ENCODE measurements at places on chromosomes 7 and 10.

- DNase-seq: no peak
Measured at GRCh38 chr7:27172315-27172774, 1.8 kb downstream of the HOXA10 start.

GRCh38 chr7:19489162-19489820, 219.5 kb downstream of the POLR1F start:
- DNase-seq: no peak

DNA sequence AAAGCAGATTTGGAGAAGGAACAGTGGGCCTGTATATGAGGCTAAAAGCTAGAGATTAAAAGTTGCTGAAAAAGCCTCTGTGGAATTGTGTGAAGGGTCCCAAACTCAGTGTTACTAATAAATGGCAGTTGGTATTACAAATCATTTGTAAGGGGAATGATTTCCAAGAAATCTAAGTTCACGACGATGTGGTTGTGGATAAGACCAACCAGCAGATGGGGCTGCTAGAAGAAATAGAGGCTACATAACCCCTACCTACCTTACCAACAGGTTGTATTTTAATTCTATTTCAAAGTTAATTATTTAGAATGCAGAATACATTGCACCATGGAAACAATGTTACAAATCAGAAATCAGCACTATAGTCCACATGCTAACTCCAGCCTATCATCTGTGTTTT, 377.1 kb downstream of the HPSE2 start:
- no peak for DNase-seq

- no peak for DNase-seq
Measured at GRCh38 chr10:80480852-80481251, 26.7 kb downstream of the TSPAN14 start.

DNA sequence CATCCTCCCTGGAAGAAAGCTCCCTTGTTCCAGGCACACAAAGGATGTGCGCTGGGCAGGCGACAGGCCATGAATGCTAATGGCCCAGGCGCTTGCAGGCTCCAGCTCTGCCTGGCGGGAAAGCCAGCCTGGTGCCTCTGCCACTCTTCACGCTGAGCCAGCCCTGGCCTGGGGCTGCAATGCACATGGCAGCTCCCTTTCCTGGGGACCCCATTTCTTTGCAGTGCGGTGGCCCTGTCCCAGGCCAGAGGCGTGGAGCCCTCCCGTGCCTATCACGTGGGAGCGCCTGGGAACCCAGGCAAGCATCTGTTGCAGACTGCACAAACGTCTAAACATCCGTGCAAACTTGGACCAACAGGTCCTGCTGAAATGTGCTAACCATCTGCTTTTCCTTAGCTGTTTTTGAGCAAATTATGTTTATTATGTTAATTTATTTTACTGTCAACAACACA, 152.1 kb upstream of the LYZL2 start:
- DNase-seq: no peak

DNA sequence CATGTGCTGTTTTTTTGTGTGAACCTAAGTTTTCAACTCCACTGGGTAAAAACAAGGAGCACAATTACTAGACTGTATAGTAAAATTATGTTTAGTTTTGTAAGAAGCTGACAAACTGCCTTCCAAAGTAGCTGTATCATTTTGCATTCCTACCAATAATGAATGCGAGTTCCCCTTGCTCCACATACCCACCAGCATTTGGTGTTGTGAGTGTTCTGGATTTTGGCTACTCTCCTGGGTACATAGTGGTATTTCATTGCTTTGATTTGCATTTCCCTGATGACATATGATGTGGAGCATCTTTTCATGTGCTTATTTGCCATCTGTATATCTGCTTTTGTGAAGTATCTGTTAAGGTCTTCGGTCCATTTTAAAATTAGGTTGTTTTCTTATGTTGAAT, 178.2 kb downstream of the HIBADH start:
- no peak for DNase-seq

DNA sequence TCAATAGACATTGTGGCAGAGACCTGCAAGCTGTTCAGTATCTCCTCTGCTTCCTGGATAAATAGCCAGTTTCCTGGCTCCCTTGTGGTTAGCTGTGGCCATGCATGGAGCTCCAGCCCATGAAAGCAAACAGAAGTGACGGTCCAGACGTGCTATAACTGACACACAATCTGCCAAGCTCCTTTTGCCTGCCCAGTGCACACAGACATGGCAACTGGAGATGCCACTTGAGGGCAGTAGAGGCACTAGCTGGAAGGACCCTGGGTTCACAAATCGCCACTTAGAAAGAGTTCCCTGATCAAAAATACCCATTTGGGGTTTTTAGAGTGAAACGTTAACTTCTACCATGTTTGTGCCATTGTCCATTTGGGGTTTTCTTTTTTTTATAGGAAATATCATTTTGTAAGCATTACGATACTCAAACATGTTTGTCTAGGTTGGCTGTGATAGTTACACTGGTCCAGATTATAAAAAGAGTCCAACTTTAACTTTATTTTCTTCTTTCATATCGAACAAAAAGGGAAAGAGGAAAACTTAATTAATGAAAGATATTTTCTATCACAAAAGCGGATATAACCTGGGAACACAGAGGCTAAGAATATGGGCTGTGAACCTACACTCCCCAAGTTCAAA, 31.3 kb downstream of the KIN start:
- DNase-seq: no peak

DNA sequence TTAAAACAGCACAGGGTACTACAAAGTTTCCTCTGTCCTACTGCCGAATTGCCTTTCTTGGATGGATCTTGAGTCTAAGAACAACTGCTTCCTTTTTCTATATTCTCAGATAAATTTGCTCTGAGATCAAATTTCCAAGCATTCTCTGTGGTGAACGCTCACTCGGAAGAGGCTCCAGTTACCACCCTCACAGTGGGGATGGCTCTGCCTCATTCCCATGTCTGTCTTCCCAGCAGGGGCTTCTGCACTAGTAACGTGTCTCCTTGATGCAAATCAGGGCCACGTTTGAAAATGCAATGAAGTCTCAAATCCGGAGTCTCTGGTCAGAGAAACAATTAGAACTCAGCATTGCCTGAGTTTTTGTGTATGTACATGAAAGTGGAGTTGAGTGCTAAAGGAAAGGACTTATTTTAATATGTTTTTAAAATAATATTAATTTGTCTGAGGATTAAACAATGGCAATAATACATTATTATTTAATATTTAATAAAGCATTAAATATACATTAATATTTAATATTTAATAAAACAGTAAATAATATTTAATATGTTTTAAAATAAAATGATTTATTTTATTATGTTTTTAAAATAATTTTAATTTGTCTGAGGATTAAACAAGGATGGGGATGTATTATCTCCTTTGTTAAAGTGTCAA, 61.8 kb downstream of the INHBA start:
- no peak for DNase-seq

DNA sequence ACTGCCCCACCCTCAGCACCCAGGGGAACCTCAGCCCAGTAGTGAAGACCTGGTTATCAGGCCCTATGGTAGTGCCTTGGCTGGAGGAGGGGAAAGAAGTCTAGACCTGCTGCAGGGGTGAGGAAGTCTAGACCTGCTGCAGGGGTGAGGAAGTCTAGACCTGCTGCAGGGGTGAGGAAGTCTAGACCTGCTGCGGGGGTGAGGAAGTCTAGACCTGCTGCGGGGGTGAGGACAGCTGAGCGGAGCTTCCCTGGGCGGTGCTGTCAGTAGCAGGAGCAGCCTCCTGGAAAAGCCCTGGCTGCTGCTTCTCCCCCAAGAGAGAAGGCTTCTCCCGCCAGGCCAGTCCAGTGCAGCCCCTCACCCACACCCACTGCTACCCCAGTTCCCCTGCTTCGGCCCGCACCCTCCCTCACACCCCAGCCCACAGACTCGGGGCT, 6.3 kb downstream of the NOS3 start:
- no peak for DNase-seq

GRCh38 chr7:98375664-98376063, 25.2 kb downstream of the BAIAP2L1 start:
- no peak for DNase-seq

- no peak for DNase-seq
Measured at GRCh38 chr10:92150823-92151222, 140.1 kb downstream of the CPEB3 start.

DNA sequence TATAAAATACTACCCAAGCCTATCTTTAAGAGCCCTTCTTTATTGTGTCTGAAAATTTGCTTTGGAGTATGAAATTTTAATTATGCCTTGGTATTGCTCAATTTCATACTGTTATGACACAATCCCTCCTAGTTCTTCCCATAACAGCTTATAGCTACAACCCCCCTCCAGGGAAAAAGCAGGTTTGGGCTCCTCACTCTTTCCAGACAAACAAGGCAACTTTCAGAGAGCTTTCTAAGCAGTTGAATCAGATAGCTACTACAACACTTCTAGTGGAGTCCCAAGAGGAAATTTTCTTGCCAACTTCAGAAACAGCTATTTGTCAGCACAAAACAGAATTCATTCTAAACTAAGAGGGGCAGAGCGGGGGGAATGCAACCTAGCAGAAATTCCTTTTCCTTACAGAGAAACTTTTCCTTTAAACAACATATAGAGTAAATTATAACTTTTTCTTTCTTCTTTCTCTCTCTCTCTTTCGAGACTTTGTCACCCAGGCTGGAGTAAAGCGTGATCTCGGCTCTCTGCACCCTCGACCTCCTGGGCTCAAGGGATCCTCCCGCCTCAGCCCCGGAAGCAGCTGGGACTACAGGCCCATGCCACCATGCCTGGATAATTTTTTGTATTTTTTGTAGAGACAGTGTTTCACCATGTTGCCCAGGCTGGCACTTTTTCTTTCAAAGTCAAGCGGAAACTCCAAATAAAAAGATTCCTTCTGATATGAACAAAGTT, 26.0 kb upstream of the JMJD1C start:
- DNase-seq: no peak

DNA sequence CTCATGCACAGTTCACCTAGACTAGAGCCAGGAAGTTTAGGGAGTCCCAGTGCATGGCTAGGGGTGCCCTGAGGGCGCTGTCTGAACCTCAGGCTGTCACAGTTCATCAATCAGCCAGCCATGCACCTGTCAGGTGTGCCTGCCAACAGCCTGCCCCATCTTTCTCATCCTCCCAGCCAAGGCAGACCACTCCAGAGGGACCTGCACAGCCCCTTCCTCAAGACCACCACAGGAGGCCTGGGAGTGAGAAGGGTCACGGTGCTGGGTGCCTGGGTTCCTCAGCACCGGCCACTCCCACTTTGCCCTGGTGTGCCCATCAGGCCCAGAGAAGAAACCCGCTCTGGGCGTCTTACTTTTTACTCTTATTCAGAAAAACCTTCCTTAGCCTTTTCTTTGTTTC, 8.4 kb downstream of the ATP6V1F start:
- DNase-seq: no peak

GRCh38 chr10:125911990-125912389, 15.6 kb downstream of the FANK1 start:
- DNase-seq: no peak

DNA sequence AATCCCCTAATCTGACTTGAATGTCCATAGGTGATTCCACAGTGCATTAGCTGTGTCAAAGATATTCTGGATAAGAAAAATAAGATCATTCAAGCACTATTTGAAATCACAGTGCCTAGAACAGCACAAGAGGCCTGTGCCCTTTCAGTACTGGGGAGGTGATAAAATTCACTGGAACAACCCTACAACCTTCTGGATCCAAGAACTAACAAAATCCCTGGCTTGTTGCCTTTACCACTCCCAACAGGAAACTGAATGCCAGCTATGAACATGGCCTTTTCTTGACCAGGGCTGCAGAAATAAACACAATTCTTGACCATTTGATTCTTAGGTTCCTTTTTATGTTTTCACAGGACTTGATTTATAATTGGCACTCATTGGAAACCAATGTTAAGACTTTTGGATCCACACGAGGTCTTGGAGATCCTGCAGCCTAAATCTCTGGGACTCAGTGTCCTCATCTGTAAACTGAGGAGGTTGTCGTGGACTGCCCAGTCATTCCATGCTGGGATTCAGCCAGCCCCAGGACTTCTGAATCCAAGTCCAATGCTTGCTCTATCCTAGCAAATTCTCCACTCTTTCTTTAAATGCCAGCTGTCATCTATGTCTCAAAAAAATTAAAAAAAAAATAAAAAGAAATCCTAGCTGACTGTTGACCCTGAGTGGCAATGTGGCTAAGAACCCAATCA, 624.7 kb downstream of the KCNMA1 start:
- DNase-seq: no peak

- no peak for DNase-seq
Measured at GRCh38 chr7:6111041-6111440, 79.9 kb downstream of the ANKRD61 start.

DNA sequence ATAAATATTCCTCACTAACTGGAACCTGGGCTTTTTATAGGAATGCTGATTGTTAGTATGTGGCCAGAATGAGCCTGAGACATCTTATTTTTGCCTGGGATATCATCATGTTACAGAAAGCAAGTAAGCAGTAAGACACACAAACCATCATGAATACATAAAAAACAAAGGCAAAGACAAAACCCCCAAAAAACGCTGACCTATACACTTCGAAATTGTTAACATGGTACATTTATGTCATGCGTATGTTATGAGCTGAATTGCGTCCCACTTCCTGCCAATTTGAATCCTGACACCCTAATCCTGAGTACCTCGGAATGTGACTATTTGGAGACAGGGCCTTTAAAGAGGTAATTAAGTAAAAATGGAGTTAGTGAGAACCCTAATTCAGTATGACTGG, 12.3 kb upstream of the NRF1 start:
- DNase-seq: no peak

GRCh38 chr10:127906548-127907377, at the start of gene PTPRE:
TSS of gene PTPRE (plus strand) at chr10:127907103. CDS start at chr10:128040882, 133,779 bp downstream.
- no peak for DNase-seq

GRCh38 chr10:50585921-50586739, 37.6 kb downstream of the SGMS1 start:
- DNase-seq: no peak

- no peak for DNase-seq
Measured at GRCh38 chr7:111762211-111762610, 199.9 kb upstream of the IMMP2L start.

- DNase-seq: no peak
Measured at GRCh38 chr10:1920941-1921340, 183.6 kb upstream of the ADARB2 start.

- DNase-seq: no peak
Measured at GRCh38 chr10:132096223-132096622, 30.5 kb downstream of the JAKMIP3 start.

GRCh38 chr7:91276909-91277308, 12.7 kb downstream of the FZD1 start:
- no peak for DNase-seq

Measured in thoracic aorta (tissue), 2 donors.